ENCODE measurements at places on chromosomes 6 and 20. TPM values are rescaled to one million over a fixed set of nuclear protein-coding genes. Genes with fewer than 3 reads are reported as not detected.

The BPIFA1 gene
- 1.2 TPM for total RNA-seq

The TMEM217 gene
- 2.4 TPM for total RNA-seq

The PBX2 gene
- total RNA-seq = 28.1 TPM

The OR2B6 gene
- 0.19 TPM for total RNA-seq

The AGER gene
- total RNA-seq = 8.5 TPM

The TMEM151B gene
- total RNA-seq = 0.09 TPM

The SIRT5 gene
- 12.2 TPM for total RNA-seq

The HDGFL1 gene
- total RNA-seq = not detected

The XKR7 gene
- under 0.01 TPM for total RNA-seq

The ID4 gene
- 1.5 TPM for total RNA-seq

The ZC3H12D gene
- 2.3 TPM for total RNA-seq
